A549 treated with DMSO at 1 μM for 4 hours (cell line): ENCODE measurements at places on chromosomes 7 and 10. TPM values are rescaled to one million over a fixed set of nuclear protein-coding genes. Genes with fewer than 3 reads are reported as not detected.

Gene AQP1
- total RNA-seq, result 0.41 to 0.88 TPM (median 0.44 TPM) in 5 replicates

Gene CHN2
- total RNA-seq, result 0.06 TPM in 1 of 5 replicates, not detected in the others

Gene NPTX2
- 0.06 to 0.21 TPM (median 0.08 TPM) in 3 of 5 replicates, not detected in the others for total RNA-seq

Gene MYH16
- 0.64 to 1.3 TPM (median 0.88 TPM) in 5 replicates for total RNA-seq

Gene SUPV3L1
- total RNA-seq, result 37.2 to 39.9 TPM (median 38.5 TPM) in 5 replicates

Gene ARMC3
- total RNA-seq, result 0.50 to 0.81 TPM (median 0.65 TPM) in 5 replicates

Gene INMT
- not detected in 5 replicates for total RNA-seq

Gene HELLS
- total RNA-seq, result 29.4 to 38.5 TPM (median 32.7 TPM) in 5 replicates

Gene CHST3
- 40.2 to 46.6 TPM (median 42.6 TPM) in 5 replicates for total RNA-seq

Gene ASB10
- total RNA-seq, result not detected in 5 replicates

Gene SRRM3
- 5.9 to 8.0 TPM (median 6.7 TPM) in 5 replicates for total RNA-seq

Gene GNGT1
- total RNA-seq, result 0.09 TPM in 1 of 5 replicates, not detected in the others

Gene GCK
- total RNA-seq, result not detected in 5 replicates

Gene ADAM22
- total RNA-seq, result 0.32 to 0.44 TPM (median 0.36 TPM) in 5 replicates

Gene CDK14
- total RNA-seq, result 0.08 to 0.37 TPM (median 0.31 TPM) in 5 replicates

Gene EPO
- total RNA-seq, result 0.07 to 0.09 TPM in 2 of 5 replicates, not detected in the others

Gene SSBP1
- 282 to 332 TPM (median 295 TPM) in 5 replicates for total RNA-seq

Gene OR2A5
- not detected in 5 replicates for total RNA-seq

Gene GRID2IP
- 0.02 to 0.05 TPM in 2 of 5 replicates, not detected in the others for total RNA-seq

Gene CEP55
- total RNA-seq, result 56.8 to 76.0 TPM (median 71.2 TPM) in 5 replicates

Gene SPDYE6
- total RNA-seq, result not detected in 5 replicates

Gene PIP
- not detected in 5 replicates for total RNA-seq

Gene MRPL43
- 86.9 to 102 TPM (median 95.6 TPM) in 5 replicates for total RNA-seq

Gene PRLHR
- total RNA-seq, result not detected in 5 replicates

Gene CRTAC1
- 0.87 to 1.8 TPM (median 1.4 TPM) in 5 replicates for total RNA-seq

Gene FZD8
- total RNA-seq, result 6.6 to 8.9 TPM (median 7.8 TPM) in 5 replicates

Gene NDUFB8
- 249 to 297 TPM (median 273 TPM) in 5 replicates for total RNA-seq

Gene EFCAB10
- 2.8 to 4.7 TPM (median 3.2 TPM) in 5 replicates for total RNA-seq

Gene TMEM139
- 0.57 to 1.8 TPM (median 0.81 TPM) in 5 replicates for total RNA-seq

Gene MYO1G
- total RNA-seq, result 0.07 to 0.13 TPM (median 0.09 TPM) in 5 replicates

Gene NODAL
- total RNA-seq, result 0.06 TPM in 1 of 5 replicates, not detected in the others

Gene ZNF138
- 2.9 to 3.6 TPM (median 3.2 TPM) in 5 replicates for total RNA-seq

Gene PRPS1L1
- total RNA-seq, result not detected in 5 replicates

Gene FXYD4
- not detected in 5 replicates for total RNA-seq

Gene UPK3BL1
- 10.2 to 17.4 TPM (median 14.0 TPM) in 5 replicates for total RNA-seq

Gene PRSS2
- not detected in 5 replicates for total RNA-seq

Gene PNLIPRP1
- not detected in 5 replicates for total RNA-seq
